ENCODE measurements at places on chromosomes 16 and 17. TPM values are rescaled to one million over a fixed set of nuclear protein-coding genes. Genes with fewer than 3 reads are reported as not detected.

The SDR42E2 gene
- 0.55 TPM for total RNA-seq

The C16orf74 gene
- total RNA-seq: 42.3 TPM

The NOS2 gene
- 0.41 TPM for total RNA-seq

The SOCS1 gene
- total RNA-seq: 16.5 TPM

The TNP2 gene
- not detected for total RNA-seq

The TMEM88 gene
- 7.2 TPM for total RNA-seq

The CD300LG gene
- not detected for total RNA-seq

The PIK3R6 gene
- 0.44 TPM for total RNA-seq

The PIK3R5 gene
- total RNA-seq: 104 TPM

DNA sequence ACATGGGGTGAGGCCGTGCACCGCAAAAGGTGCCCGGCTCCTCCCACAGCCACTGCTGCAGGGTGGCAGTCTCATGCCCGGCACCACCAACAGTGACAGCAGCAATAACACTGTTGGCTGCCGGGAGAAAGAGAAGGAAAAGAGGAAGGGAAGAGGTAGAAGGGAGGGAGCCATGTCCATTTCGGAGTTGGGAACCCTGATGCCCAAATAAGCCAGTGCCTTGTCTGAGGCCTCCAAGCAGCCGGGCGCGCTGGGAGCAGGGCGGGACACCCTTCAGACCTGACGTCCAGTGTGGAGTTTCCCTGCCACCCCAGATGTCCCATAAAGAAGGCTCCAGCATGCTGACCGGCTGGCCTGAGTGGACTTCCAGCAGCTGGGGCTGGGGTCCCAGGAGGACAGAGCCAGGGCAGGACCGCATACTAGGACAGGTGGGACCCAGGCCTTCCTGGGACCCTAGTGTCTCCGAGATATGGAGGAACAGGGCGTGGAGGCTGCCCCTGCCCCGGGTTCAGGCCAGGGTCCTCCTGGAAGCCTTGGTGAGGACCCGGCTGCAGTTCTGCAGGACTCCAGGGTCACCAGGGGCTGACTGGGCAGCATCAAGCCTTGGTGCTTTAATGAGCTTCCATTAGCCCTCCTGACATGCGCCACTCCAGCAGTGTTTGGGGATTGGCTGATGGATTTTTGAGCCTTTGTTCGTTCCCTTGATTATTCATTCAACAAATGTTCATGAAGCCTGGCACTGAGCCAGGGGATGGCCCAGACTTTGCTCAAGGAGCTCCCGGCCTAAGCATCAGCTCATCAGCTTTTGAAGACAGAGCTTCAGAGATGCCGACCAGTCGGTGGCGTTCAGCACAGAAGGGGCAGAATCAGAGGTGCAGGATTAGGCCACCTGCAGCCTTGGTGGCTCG, 223.6 kb upstream of the CIBAR2 start:
- no peak for DNase-seq
- H3K4me1 ChIP-seq: peaks cover 13% of the 10 kb centered on the region
- H3K4me3 ChIP-seq: peak overlapping the region; percentile 84
- H3K27me3 ChIP-seq: no peaks in the 10 kb centered on the region

DNA sequence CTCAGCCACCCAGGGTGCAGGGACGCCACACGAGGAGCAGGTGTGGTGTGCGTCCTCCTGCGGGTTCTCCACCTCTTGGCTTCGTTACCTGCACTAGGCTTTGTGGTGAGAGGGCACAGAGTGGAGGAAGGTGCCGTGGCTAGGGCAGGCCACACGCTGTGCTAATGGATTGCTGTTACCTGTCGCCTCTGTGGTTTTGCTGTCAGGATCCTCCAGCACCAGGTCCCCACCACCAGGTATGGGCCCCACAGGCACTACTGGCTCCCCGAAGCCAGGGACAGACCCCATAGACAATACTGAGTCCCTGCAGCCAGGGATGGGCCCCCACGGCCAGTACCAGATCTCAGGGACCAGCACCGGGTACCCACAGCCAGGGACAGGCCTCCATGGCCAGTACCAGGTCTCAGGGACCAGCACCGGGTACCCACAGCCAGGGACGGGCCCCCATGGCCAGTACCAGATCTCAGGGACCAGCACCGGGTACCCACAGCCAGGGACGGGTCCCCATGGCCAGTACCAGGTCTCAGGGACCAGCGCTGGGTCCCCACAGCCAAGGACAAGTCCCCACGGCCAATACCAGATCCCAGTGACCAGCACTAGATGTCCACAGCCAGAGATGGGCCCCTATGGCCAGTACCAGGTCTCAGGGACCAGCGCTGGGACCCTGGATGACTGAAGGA, 315.6 kb downstream of the SEC14L1 start:
- H3K4me1 ChIP-seq: peaks cover 46% of the 10 kb centered on the region
- H3K4me3 ChIP-seq: peak overlapping the region; percentile 98
- peak overlapping the region; percentile 99 for H3K27ac ChIP-seq
- peaks cover 21% of the 10 kb centered on the region for H3K36me3 ChIP-seq

- no peaks in the 10 kb centered on the region for H3K27me3 ChIP-seq
- H3K27ac ChIP-seq: peak overlapping the region; percentile 99
- H3K4me1 ChIP-seq: peaks cover 91% of the 10 kb centered on the region
- H3K4me3 ChIP-seq: peak overlapping the region; percentile 80
Measured at GRCh38 chr17:67441052-67441895, 64.2 kb downstream of the PITPNC1 start.

DNA sequence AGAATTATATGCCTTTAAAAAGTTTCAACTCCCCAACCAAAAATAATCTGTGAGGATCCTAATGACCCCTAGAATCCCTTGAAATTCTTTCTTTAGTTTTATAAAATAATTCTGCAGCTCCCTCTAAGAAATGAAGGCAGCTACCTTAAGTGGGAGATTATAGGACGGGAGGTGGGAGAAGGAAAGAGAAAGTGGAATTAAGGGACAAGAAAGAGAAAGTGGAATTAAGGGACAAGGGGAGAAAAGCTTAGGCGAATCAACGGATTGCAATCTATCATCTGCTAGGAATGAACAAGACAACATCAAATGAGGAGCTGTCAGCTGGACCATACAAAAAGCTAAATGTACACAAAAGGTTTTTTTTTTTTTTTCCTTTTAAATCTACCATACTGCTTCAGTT, 262.0 kb downstream of the ZFHX3 start:
- peaks cover 18% of the 10 kb centered on the region for H3K4me1 ChIP-seq
- H3K36me3 ChIP-seq: no peaks in the 10 kb centered on the region
- DNase-seq: no peak
- H3K4me3 ChIP-seq: no peak overlapping the region

DNA sequence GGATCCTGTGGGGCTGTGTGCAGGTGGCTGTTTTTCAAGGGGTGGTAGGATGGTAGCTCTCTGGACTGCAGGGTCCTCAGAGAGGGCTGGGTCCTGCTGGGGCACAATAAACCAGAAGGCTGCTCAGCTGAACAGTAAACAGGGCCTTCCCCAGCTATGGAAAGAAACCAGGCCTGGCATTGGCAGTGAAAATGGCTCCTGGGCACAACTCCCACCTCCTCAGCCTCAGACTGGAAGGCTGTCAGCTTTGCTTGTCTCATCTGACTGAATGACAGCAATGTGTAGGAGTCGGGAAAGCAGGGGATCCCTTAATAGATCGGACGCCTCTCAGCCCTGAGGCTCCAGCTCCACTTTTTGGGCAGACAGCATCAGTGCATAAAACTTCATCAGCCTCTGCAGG, 59.8 kb upstream of the NLRP1 start:
- H3K4me3 ChIP-seq: no peak overlapping the region
- H3K4me1 ChIP-seq: no peaks in the 10 kb centered on the region
- H3K36me3 ChIP-seq: no peaks in the 10 kb centered on the region
- no peak for DNase-seq
- no peak overlapping the region for H3K27ac ChIP-seq

- no peak for DNase-seq
- H3K27me3 ChIP-seq: peaks cover 61% of the 10 kb centered on the region
- H3K36me3 ChIP-seq: no peaks in the 10 kb centered on the region
Measured at GRCh38 chr17:47252209-47252608, 1.4 kb upstream of the ITGB3 start.

DNA sequence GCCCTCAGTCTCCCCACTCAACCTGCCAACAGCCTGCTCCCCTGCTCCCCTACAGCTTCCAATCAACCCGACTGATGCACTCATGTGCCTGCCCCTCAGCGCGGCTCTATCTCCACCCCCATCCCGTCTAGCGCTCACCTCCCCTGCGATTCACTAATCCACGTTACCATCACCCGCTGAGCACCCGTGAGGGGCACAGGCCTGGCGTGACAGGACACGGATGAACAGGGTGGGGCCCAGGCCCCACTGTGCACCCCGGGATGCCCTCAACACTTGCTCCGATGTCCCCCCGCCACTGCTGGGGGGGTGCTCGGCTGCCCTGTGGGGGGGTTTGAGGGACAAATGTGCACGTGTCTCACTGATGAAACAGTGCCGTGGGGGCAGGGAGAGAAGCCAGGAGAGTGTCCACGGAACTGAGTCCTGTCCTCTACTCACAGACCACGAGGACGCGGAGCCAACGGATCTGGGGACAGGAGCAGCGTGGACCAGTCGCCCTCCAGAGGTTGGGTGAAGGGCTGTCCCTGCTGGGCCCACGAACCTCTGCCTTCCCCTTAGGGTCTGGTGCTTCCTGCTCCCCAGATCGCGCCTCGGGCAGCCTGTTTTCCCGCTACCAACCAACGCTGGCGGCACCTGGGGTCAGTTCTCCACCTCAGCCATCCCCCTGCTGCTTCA, 66.7 kb downstream of the RPH3AL start:
- H3K4me3 ChIP-seq: no peak overlapping the region
- no peaks in the 10 kb centered on the region for H3K27me3 ChIP-seq
- no peak overlapping the region for H3K27ac ChIP-seq
- no peaks in the 10 kb centered on the region for H3K36me3 ChIP-seq
- DNase-seq: no peak

GRCh38 chr16:74111456-74111982, 185.1 kb upstream of the PSMD7 start:
- no peak overlapping the region for H3K4me3 ChIP-seq
- H3K4me1 ChIP-seq: peaks cover 9% of the 10 kb centered on the region
- H3K27ac ChIP-seq: no peak overlapping the region

DNA sequence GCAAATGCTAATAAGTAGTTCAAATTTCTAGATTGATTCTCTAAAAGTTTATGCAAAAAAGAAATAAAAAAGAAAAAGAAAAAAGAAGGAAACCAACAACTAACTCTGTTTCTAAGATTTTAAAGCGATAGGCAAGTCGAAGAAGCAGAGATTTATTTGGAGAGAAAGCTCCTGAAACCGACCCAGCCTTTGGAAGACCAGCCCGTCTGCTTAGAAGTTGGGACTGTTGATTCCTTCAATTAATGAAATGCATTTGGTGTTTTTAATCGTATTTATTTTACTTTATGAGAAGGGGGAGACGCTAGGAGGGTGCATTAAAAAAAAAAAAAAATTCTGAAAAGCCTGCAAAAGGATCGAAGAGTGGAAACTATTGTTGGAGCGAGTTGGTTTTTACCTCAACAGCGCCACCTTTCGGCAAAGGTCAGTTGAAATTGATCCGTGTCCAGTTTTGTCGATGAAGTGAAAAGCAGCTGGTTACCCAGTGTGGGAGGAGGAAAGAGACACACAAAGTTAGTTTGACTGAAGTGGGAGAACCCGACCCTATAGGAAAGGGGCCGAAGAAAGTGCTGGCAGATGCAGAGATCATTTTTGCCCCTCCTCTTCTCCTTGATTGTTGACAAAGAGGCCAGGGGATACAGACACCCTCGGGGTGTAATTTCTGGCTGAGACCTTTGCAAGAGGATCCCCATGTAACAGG, 1.5 kb upstream of the MAF start:
- H3K36me3 ChIP-seq: no peaks in the 10 kb centered on the region
- H3K4me1 ChIP-seq: peaks cover 12% of the 10 kb centered on the region
- H3K27ac ChIP-seq: no peak overlapping the region
- DNase-seq: peak; percentile 58
- peaks cover 47% of the 10 kb centered on the region for H3K27me3 ChIP-seq

GRCh38 chr17:4850246-4850645, 17.1 kb downstream of the MINK1 start:
- H3K36me3 ChIP-seq: peaks cover 12% of the 10 kb centered on the region
- no peaks in the 10 kb centered on the region for H3K27me3 ChIP-seq
- H3K27ac ChIP-seq: no peak overlapping the region
- DNase-seq: no peak
- H3K4me3 ChIP-seq: no peak overlapping the region

DNA sequence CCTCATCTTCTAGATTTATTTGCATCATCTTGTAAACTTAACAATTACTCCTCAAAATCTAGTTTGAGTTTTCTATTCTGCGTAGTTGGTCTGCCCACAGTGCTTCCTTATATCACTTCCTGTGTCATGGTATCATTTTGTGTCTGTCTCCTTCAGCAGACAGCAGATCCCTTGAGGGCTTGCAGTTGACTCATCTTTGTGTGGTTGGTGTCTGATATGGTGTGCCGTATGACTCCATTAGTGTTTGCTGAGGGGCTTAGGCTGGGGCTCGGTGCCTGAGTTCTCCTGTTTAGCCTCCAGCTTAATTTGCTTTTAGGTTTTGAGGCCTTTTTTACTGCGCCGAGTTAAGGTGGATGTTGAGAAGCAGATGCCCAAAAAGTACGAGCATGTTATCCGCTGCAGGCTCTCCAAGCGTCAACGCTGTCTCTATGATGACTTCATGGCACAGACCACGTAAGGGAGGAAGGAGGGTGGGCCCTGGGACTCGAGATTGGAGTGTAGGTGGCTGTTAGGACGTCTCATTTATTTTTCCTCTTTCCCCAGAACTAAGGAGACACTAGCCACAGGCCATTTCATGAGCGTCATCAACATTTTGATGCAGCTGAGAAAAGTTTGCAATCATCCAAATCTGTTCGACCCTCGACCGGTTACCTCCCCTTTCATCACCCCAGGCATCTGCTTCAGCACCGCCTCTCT, 16.9 kb downstream of the SRCAP start:
- H3K4me1 ChIP-seq: peaks cover 33% of the 10 kb centered on the region
- H3K36me3 ChIP-seq: peaks cover 94% of the 10 kb centered on the region
- DNase-seq: peak; percentile 71
- peak overlapping the region; percentile 94 for H3K27ac ChIP-seq

GRCh38 chr17:82964851-82965341, 114.5 kb upstream of the METRNL start:
- no peak overlapping the region for H3K4me3 ChIP-seq
- H3K4me1 ChIP-seq: peaks cover 19% of the 10 kb centered on the region
- H3K27me3 ChIP-seq: no peaks in the 10 kb centered on the region
- no peak for DNase-seq

- H3K4me1 ChIP-seq: peaks cover 33% of the 10 kb centered on the region
- H3K4me3 ChIP-seq: no peak overlapping the region
- peaks cover 49% of the 10 kb centered on the region for H3K36me3 ChIP-seq
- DNase-seq: no peak
- no peaks in the 10 kb centered on the region for H3K27me3 ChIP-seq
Measured at GRCh38 chr17:80889231-80890195, 102.1 kb upstream of the CHMP6 start.

DNA sequence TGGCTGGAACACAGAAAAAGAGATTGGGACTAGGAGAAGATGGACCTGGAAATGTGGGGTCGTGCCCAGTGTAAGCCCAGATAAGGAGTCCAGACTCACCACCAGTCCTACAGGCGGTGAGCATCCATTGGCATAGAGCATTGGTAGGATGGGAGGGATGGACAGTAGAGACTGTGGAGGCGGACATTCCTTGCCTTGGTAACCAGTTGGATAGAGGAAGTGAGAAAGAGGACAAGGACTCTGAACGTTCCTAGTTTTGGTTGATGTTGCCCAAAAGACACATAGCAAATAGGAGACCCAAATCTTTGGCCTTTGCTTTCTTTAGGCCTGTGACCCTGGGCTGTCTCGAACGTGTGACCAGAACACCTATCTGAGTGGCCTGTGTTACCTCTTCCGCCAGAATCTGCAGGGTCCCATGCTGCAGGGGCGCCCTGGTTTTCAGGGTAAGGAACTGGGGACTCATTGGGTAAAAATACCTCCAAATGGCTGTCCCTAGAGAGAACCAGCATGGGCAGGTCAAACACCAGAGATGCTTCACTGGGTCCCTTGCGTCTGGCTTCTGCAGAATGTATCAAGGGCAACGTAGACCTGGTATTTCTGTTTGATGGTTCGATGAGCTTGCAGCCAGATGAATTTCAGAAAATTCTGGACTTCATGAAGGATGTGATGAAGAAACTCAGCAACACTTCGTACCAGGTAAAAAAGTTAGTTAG, 6.4 kb downstream of the ITGAL start:
- H3K27me3 ChIP-seq: no peaks in the 10 kb centered on the region
- peaks cover 26% of the 10 kb centered on the region for H3K4me1 ChIP-seq

Data from naive thymus-derived CD8-positive, alpha-beta T cell (primary cell).